ENCODE measurements at places on chromosomes 4 and X. TPM values are rescaled to one million over a fixed set of nuclear protein-coding genes. Genes with fewer than 3 reads are reported as not detected.

- H3K36me3 ChIP-seq = peaks cover 64% of the 10 kb centered on the region
- no peak overlapping the region for H3K27ac ChIP-seq
- H3K4me1 ChIP-seq = no peaks in the 10 kb centered on the region
- no peaks in the 10 kb centered on the region for H3K27me3 ChIP-seq
- no peak overlapping the region for H3K4me3 ChIP-seq
- no peak for DNase-seq
Observed at GRCh38 chrX:2718821-2719220, 27.7 kb downstream of the CD99 start.

DNA sequence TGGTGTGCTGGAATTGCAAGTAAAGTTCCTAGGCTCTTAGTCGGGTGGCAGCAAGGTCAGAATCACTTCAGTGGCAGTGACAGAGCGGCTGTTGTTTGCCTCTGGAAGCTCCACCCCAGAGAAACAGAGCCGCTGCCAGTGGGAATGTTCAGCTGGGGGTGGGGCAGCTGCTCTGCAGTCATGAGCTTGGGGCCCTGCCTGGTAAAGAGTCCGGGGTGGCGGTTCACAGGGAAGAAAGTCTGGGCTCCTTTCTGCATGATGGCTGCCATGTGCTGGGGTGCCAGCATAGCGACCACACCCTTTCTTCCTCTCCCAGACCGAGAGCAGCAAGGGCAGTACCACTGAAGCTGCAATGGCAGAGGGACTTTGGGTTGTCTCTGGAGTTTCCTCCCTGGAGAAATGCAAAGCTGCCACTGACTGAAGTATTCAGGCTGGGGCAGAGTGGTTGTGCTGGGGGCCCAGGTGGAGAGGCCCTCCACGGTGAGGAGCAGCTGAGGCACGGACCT lies 108.8 kb upstream of the CENPE start:
- peak; percentile 56 for DNase-seq
- peaks cover 3% of the 10 kb centered on the region for H3K4me1 ChIP-seq
- no peak overlapping the region for H3K4me3 ChIP-seq
- H3K36me3 ChIP-seq = peaks cover 5% of the 10 kb centered on the region

GRCh38 chr4:124941267-124941666 lies 228.7 kb upstream of the ANKRD50 start:
- H3K4me1 ChIP-seq = peaks cover 5% of the 10 kb centered on the region
- H3K4me3 ChIP-seq = no peak overlapping the region

GPC4 gene
- 416 TPM for total RNA-seq

SPANXA2 gene
- not detected for total RNA-seq

SHOX gene
- 0.18 TPM for total RNA-seq

- DNase-seq = no peak
- no peaks in the 10 kb centered on the region for H3K27me3 ChIP-seq
- no peaks in the 10 kb centered on the region for H3K4me1 ChIP-seq
Observed at GRCh38 chr4:172716291-172716690, 452.3 kb upstream of the GALNT7 start.

GRCh38 chrX:19291086-19291485 lies 52.6 kb upstream of the PDHA1 start:
- no peaks in the 10 kb centered on the region for H3K27me3 ChIP-seq
- H3K36me3 ChIP-seq = no peaks in the 10 kb centered on the region
- DNase-seq = peak; percentile 38

- H3K36me3 ChIP-seq = no peaks in the 10 kb centered on the region
- no peaks in the 10 kb centered on the region for H3K27me3 ChIP-seq
- H3K27ac ChIP-seq = no peak overlapping the region
- H3K4me1 ChIP-seq = no peaks in the 10 kb centered on the region
Observed at GRCh38 chrX:16916561-16916960, 29.9 kb upstream of the REPS2 start.

DNA sequence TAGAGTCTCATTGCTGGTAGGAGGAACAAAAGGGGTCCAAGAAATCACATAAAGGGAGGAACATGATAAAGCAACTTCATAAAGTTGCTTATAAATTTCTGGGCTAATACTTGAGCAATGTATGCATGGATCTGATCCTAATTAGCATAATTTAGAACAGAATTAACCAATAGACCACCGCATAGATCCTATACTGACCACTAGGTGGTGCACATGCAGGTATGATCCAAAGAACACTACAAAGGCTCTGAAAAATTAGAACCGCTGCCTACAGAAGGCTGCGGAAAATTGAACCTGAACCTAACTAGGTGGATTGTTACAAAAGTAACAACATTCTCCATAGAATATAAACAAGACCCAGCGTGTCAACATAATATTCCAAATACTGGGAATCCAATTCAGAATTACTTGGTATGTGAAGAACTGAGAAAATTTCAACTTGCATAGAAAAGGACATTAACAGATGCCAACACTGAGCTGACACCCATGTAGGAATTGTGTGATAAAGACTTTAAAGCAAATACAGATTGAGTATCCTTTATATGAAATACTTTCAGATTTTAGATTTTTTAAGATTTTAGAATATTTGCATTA lies 23.3 kb downstream of the BRCC3 start:
- no peak overlapping the region for H3K4me3 ChIP-seq
- no peak for DNase-seq
- peaks cover 39% of the 10 kb centered on the region for H3K36me3 ChIP-seq
- no peaks in the 10 kb centered on the region for H3K4me1 ChIP-seq
- H3K27ac ChIP-seq = no peak overlapping the region

GRCh38 chr4:168739886-168740285 lies 243.0 kb downstream of the PALLD start:
- H3K27ac ChIP-seq = no peak overlapping the region
- H3K4me1 ChIP-seq = peaks cover 13% of the 10 kb centered on the region
- no peak overlapping the region for H3K4me3 ChIP-seq
- no peak for DNase-seq

GRCh38 chrX:41600291-41600690 lies 88.5 kb upstream of the GPR34 start:
- DNase-seq = no peak
- H3K4me1 ChIP-seq = peaks cover 9% of the 10 kb centered on the region
- H3K27me3 ChIP-seq = no peaks in the 10 kb centered on the region
- H3K36me3 ChIP-seq = peaks cover 3% of the 10 kb centered on the region
- H3K27ac ChIP-seq = no peak overlapping the region

BDH2 gene
- total RNA-seq = 40.2 TPM

DNA sequence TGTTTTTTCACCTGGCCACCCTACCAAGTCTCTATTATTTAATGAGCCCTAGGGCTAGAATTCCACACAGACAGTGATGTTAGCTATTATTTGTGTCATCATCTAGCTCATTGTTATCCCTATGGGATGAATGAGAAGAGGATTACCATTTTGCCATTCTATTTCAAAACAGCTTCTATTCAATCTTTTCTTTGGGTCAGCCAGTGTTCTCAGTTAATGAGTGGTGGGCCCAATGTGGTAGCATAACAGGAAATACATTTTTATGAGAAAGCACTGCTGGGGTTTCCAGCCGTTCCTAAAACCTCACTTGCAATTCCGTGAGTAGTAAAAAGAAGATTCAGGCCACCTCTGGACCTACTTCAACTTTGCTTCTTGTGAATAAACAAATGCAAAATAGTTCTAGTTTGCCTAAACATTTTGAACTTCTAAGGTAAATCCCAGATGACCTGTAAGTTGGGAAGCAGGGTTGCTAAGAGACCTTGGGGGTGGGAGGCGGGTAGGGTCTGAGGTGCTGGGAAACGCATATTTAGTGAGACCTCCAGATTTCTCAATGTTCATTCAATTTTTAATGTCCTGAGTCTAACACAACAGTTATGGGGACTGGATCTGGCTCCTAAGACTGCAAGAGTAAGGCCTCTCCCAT lies 24.8 kb upstream of the CYP2U1 start:
- H3K27ac ChIP-seq = peak overlapping the region; percentile 66
- no peak overlapping the region for H3K4me3 ChIP-seq
- peaks cover 32% of the 10 kb centered on the region for H3K36me3 ChIP-seq
- no peak for DNase-seq
- no peaks in the 10 kb centered on the region for H3K27me3 ChIP-seq
- H3K4me1 ChIP-seq = no peaks in the 10 kb centered on the region
